ENCODE measurements at places on chromosomes 5 and 9. TPM values are rescaled to one million over a fixed set of nuclear protein-coding genes. Genes with fewer than 3 reads are reported as not detected.

The AK1 gene
- total RNA-seq, result 14.8 TPM

The PRDM9 gene
- not detected for total RNA-seq

The C5orf34 gene
- total RNA-seq, result 9.1 TPM

GRCh38 chr5:150058480-150059126 lies 27.8 kb downstream of the CSF1R start:
- DNase-seq, result no peak

The PRLR gene
- total RNA-seq, result not detected

DNA sequence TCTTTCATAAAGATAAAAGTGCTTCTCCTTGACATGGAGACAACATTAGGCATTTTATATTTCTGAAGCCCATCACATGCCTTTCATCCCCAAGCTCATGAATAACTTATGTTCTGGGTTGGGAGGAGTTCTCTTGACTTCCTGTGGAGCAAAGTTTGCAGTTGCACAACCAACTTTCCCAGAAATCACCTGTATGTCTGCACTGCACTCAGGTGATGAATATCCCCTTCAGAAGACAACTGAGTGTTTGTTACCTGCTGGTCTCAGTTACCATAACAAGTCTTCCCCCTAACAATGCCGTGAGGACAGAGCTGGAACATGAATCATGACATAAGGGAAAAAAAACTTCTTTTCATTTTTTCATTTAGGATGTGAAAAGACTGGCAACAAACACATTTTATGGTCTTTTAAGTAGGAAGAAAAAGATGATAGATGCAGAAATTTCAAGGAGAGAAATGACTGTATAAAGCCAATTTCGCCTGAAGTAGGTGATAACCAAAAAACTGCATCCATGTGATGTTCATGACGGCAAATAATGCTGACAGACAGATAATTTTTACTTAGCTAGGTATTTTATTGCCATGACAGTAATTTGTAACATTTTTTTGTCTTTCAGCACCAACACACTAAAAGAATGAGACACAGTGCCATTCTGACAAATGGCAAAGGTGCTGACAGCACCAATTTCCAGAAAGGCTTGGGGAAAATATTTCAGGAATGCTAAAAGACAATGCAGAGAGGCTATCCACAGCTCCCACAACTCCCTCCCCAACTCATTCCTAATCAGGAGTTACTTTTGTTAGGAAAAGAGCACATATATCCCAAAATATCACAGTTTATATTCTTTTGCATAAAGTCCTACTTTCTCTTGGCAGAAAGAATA lies 656.3 kb downstream of the PRELID2 start:
- DNase-seq, result no peak

DNA sequence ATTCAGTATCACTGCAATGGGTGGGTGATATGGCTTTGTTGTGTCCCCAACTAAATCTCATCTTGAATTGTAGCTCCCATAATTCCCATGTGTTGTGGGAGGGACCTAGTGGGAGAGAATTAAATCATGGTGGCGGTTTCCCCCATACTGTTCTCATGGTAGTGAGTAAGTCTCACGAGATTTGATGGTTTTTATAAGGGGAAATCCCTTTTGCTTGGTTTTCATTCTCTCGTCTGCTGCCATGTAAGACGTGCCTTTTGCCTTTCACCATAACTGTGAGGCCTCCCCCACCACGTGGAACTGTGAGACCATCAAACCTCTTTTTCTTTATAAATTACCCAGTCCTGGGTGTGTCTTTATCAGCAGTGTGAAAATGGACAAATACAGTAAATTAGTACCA lies 9.5 kb upstream of the NANS start:
- DNase-seq, result peak; percentile 23

DNA sequence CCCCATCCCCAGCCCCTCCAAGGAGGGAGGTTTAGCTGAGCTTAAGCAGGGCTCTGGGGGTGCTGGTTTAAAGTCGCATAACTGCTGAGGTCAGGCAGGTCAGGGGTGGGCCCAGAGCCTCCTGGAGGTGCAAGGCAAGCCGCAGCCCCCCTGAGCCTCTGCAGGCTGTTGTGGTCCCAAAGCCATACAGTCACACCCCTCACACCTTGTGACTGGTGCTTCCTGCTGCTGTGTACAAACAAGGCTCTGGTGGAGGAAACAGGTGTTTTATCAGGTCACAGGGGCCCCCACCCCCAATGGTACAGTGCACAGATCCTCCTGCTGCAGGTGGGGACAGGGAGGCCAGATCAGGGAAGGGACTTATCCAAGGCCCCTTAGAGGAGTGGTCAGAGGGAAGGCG lies 8.0 kb downstream of the TCF7 start:
- DNase-seq, result peak; percentile 74

The TLE1 gene
- 0.29 TPM for total RNA-seq

GRCh38 chr9:132412089-132412488 lies 2.1 kb downstream of the CFAP77 start:
- DNase-seq, result peak; percentile 67

GRCh38 chr5:104111632-104112031 lies 549.0 kb upstream of the NUDT12 start:
- DNase-seq, result no peak

The NEURL1B gene
- 0.18 TPM for total RNA-seq

GRCh38 chr5:105218018-105218417 lies 1655.4 kb upstream of the NUDT12 start:
- DNase-seq, result no peak

- no peak for DNase-seq
Observed at GRCh38 chr5:135497971-135498636, 37.7 kb downstream of the NEUROG1 start.

DNA sequence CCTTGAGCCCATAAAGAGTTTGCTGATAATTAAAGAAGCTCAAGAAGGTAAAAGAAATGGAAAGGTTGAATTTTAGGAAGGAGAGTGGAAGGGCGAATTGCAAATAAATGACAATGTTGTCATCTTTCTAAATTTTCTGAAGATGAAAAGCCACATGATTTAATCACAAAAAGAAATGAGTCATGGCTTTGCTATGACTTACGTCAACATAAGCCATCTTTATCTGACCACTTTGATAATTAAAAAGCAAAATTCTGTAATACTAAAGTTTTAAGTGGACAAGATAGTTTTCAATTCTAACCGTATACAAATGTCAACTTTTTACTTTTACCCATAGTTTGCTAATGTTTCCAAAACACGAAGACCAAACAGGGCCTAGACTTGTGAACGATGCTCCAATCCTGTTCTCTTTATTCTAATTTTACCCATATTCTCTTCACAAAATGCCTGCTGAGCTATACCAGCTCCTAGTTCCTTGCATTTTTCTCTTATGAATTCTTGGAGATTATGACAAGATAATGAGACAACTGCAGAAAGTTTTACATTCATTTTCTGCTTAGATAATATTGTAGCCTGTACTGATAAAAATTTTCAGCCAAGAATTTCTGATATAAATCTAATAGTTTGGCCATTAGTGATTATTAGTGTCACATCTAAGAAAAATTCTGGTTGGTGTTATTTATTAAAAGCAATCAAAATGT lies 21.8 kb upstream of the PRUNE2 start:
- no peak for DNase-seq

The ORM2 gene
- not detected for total RNA-seq

The MARCHF11 gene
- total RNA-seq, result not detected

DNA sequence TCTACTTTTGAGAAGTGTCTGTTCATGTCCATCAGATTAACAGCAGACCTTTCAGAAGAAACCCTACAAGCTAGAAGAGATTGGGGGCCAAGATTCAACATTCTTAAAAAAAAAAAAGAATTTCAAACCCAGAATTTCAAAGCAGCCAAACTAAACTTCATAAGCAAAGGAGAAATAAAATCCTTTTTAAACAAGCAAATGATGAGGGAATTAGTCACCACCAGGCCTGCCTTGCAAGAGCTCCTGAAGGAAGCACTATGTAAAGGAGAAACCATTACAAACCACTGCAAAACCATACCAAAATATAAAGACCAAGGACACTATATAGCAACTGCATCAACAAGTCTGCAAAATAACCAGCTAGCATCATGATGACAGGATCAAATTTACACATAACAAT lies 124.6 kb upstream of the PDE4D start:
- DNase-seq, result no peak

DNA sequence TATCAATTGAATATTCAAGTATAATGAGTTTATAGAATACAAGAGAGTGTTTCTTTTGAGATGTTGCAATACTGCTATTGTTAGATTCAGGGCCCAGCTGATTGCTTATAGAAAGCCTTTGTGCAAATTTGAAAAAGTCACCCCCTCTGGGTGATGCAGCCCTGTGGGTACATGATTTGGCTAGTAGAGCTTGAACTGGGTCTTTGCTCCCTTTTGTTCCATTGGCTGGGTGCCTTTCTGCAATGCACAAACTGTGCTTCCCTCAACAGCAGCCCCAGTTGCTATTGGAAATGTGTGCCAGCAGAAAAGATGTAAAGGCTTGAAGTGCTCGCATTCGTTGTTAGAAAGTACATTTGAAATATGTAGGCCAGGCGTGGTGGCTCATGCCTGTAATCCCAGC lies 61.8 kb upstream of the CEMIP2 start:
- DNase-seq, result no peak

GRCh38 chr9:109098171-109098959 lies 21.4 kb downstream of the TMEM245 start:
- DNase-seq, result no peak

- no peak for DNase-seq
Observed at GRCh38 chr5:116388564-116389258, 185.9 kb downstream of the SEMA6A start.

The BASP1 gene
- total RNA-seq, result 0.47 TPM

The NME5 gene
- total RNA-seq, result not detected

The FAM169A gene
- total RNA-seq, result 11.5 TPM

DNA sequence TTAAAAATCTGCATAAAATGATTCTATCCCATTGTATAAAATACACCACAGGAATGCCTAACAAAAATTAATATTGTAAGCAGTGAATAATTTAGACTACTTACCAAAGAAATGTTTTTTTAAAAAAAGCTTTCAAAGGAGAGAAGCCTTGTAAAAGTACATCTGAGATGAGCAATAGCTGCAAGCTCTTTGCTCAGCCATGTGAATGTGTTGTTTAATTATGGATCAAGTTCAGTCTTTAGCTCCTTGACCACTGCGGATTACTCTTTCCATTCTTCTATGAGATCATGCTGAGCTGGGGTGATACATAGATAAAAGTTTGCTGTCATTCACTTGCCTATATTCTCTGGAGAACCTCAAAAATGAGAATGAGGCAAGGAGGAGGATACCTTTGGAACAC lies 782.4 kb upstream of the ZNF608 start:
- no peak for DNase-seq

The SMC2 gene
- 66.4 TPM for total RNA-seq

DNA sequence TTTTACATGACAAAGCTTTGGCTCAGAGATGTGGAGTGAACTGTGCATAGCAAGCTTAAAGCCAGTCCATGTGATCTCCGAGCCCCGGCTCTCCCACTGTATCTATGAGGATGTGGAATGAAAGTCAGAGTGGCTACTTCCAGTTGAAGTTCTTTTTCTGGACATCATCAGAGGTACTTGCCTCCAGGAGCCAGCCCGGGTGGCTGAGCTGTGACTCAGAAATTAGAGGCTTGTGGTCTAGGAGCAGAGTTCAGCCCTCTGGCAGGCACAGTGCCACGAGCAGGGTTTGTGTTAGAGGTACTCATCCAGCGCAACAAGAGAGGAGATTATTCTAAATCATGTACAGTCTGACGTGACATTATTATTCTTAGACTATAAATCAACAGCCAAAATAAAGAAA lies 322.5 kb downstream of the CDK5RAP2 start:
- no peak for DNase-seq

The GDA gene
- total RNA-seq, result not detected

DNA sequence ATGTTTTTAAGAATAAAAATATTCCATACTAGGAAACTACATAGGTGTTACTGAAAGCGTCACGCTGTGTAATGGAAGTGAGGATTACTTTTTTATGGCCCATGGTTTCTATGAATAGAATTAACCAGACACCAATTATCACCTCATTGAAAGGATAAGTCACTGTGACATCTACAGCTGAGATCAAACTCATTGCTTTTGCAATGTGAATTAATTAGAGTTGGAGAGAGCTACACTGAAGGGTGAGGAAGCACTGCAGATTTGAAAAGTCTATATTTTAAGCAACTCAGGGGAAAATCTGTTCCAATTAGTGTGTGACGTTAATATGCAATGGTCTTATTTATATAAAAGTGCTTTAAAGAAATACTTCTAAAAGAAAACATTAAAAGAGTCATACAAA lies 1300.1 kb upstream of the DMAC1 start:
- no peak for DNase-seq

The BHMT2 gene
- total RNA-seq, result not detected

DNA sequence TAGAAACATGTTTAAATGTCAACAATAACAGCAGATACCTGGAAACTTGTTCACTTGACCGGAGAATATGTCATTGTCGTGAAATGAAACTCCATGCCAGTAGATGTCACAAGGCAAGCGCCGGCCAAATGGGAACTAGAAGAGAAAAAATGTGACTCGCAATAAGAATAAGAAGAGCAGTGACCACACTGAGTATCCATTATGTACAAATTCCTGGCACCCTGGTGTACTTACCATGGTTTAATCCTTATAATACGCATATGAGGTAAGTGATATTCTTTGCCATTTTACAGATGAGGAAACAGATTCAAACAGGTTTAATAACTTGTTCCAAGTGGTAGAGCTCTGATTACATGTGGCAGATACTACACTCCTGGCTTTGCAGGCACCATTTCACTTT lies 53.9 kb downstream of the TTLL11 start:
- DNase-seq, result no peak

The PAIP1 gene
- 44.6 TPM for total RNA-seq

- no peak for DNase-seq
Observed at GRCh38 chr5:105817914-105818313, 1852.8 kb downstream of the EFNA5 start.

GRCh38 chr9:133518200-133518599 lies 6.6 kb downstream of the MYMK start:
- DNase-seq, result no peak

The TGFBI gene
- not detected for total RNA-seq

The ABHD17B gene
- total RNA-seq, result 15.5 TPM

- DNase-seq, result peak; percentile 72
Observed at GRCh38 chr5:152142840-152143469, 218.3 kb upstream of the GLRA1 start.
